Left cardiac atrium (tissue), 4 donors: ENCODE measurements at places on chromosomes 5 and 9. TPM values are rescaled to one million over a fixed set of nuclear protein-coding genes. Genes with fewer than 3 reads are reported as not detected.

DNA sequence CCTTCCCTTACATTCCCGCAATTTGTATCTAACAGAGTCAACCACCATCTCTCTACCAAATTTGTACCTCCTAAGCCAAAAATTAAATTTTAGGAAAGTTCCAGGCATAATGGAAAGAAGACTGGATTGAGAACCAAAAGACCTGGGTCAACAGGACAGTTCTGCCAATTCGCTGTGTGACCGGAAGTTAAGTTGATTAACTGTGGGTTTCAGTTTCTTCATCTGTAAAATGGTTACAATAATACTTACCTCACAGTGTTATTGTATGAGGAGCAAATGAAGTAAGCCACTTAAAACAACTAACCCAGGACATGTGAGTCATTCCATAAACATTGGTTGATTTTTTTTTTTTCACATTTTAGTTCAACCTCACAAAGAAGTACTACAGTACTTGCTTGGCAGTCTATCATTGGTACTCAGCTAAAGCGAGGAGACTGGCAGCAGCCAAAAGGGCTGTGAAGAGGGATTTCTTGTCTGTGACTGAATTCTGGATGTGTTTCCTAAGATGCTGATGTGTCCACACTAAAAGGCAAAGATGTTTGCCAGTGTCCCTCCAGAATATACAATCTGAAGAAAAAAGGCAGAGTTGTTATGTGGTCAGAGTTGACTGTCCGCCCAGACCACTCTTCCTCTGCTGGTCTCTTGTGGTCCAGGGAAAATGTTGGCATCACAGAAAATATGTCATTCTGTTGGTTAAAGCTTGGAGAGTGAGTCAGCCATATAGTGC lies 198.6 kb downstream of the TLE1 start:
- no peak for DNase-seq

DNA sequence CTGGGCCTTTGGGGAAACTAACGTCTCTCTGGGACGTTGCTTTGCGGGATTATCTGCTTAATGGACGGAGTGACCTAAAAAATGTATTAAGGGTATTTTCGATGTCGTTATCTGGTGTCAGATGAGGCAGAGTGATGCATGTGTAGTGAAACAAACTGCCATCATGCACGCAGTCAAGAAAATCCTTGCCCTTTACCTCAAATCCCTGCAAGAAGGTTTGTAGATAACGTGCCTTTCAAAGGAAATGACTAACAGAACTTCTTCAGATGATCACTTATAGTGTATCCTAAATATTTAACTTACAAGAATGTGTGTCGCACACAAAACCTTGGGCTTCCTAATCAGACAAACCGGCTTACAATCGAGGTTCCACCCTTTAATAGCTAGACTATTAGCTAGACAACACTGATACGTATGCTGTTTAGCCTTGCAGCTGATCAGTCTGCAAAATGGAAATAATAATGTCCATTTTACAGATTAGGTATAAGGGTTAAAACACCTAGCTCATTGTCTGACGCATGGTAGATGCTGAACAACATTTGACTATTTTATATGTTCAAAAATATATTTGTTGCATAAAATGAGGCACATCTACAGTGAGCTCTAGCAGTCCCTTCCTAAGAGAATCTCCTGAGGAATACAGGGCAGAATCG lies 541 bp upstream of the TBCA start:
- DNase-seq: no peak

C5orf52 gene
- total RNA-seq: not detected

DNA sequence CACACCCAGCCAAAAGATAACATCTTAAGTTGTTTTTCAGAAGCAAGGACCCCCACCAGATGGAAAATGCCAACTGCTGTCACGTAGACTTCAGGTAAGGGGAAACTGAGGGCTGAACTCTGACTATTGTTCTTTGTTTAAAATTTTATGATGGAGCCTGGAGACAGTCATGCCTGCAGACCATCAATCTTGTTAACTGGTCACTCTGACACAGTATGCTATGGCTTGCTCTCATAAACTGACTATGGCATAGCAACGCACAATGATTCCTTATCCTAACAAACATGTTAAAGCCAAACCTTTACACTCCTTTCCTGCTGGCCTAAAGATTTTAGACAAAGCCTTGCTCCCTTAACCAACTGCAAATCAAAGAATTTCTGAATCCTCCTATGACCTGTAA lies 43.6 kb upstream of the GOLM1 start:
- no peak for DNase-seq

NUP214 gene
- 29.0 TPM for total RNA-seq

- no peak for DNase-seq
Observed at GRCh38 chr9:109801484-109801883, 21.5 kb downstream of the PALM2AKAP2 start.

ZNF608 gene
- total RNA-seq: 21.8 TPM

DNA sequence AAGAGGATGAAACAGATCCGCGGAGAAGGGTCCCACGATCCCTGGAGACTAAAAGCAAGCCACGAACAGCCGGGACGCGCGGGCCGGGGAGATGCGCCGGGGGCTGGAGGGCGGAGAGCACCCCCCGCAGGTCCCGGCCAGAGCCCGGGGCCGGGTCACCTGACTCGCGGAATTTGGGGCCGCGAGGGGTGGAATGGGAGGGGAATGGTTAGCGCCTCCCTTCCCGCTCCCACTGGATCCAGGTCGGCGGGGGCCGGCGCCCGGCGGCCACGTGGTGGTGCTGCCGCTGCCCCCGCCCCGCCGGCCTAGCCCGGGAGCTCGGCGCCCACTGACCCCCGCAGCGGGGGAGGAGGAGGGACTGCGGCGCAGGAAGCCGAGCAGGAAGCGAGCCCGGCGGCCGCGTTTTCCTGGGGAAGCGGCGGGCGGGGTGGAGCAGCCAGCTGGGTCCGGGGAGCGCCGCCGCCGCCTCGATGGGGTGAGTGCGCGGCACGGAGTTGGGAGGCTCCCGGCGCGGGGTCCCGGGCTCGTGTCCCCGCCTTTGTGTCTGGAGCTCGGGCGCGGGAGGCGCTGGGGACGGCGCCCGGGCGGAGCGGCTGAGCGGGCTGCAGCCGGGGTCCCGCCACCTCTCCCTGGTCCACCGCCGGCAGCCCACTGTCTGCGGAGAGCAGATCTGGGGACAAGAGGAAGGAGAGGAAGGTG lies at the start of gene RAI14:
RAI14 (plus strand) TSS at position 328 of the 699 bp plus-strand sequence. CDS start 30,592 bp downstream, outside the sequence.
- DNase-seq: peak; percentile 88

DNA sequence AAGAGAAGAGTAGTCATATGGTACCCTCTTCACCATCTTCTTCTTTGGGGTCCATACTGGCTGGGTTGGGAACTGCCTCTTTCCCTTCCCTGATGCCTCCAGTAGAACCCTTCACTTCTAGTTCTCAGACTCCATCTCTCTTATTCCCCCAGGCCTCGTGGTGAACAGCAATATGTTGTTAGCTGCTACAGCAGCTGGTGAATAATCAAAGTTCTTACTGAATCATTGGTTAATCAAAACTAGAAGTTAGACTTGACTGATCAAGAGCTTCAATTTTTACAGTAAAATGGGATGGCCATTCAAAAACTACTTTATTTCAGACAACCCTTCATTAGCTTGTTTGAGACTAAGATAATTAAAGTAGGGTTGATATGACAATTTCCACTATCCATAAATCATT lies 190.9 kb upstream of the GNA14 start:
- no peak for DNase-seq

DNA sequence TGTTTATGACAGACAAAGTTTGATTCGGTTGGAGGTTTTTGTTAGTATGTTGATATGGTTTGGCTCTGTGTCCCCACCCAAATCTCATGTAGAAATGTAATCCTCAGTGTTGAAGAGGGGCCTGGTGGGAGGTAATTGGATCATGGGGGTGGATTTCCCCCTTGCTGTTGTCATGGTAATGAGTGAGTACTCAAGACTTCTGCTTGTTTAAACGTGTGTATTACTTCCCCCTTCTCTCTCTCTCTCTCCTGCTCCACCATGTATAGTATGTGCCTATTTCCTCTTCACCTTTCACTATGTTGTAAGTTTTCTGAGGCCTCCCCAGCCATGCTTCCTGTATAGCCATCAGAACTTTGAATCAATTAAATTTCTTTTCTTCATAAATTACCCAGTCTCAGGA lies 415.1 kb downstream of the HCN1 start:
- no peak for DNase-seq

- DNase-seq: no peak
Observed at GRCh38 chr9:33289496-33289895, 820 bp upstream of the NFX1 start.

DNA sequence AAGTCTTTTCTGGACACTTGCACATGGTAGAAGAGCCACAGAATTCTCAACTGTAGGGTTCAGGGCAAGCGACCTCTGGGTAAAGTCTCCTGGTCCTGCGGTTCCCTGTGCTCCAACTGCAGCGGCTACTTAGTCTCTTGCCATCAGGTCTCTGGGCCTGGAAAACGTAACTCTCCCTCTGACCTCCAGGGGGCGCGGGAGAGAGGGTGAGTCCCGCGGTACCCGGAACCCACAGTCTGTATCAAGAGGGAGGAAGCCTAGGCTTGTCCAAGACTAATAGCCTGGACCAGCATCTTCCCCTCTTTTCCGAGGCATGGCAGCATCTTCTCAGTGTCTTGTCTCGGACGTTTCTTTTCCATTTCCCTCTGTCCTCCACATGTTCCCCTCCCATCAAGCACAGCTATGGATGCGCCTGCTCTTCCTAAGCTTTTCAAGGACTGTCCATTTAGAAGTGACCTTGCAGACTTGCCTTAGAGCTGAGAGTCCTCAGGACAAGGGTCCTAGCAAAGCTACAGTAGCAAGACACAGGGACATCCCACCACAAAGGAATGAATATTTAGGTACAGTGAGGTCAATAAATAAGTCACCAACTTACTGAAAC lies 59.3 kb downstream of the FSTL4 start:
- peak; percentile 56 for DNase-seq

SHISAL2B gene
- total RNA-seq: not detected

GRCh38 chr5:96687812-96688453 lies 25.8 kb downstream of the CAST start:
- no peak for DNase-seq

GRCh38 chr5:53240661-53241060 lies 131.1 kb upstream of the MOCS2 start:
- DNase-seq: no peak

DNA sequence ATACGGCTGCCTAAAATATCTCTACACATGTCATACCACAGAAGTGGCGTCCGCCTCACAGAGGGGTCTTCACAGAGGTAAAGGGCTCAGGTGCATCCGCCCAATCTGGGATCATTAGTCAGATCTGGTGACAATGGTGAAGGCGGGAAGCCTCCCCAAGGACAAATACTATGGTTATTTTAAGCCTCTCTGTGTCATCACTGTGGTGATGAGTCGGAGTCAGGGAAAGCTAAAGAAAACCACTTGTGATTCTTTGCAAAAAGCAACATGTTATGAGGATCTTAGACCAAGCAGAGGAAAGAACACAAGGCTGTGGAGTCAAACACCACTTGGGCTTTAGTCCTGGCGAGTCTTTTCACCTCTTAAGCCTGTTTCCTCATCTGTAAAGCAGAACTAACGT lies 190.4 kb downstream of the DRD1 start:
- DNase-seq: no peak

DNA sequence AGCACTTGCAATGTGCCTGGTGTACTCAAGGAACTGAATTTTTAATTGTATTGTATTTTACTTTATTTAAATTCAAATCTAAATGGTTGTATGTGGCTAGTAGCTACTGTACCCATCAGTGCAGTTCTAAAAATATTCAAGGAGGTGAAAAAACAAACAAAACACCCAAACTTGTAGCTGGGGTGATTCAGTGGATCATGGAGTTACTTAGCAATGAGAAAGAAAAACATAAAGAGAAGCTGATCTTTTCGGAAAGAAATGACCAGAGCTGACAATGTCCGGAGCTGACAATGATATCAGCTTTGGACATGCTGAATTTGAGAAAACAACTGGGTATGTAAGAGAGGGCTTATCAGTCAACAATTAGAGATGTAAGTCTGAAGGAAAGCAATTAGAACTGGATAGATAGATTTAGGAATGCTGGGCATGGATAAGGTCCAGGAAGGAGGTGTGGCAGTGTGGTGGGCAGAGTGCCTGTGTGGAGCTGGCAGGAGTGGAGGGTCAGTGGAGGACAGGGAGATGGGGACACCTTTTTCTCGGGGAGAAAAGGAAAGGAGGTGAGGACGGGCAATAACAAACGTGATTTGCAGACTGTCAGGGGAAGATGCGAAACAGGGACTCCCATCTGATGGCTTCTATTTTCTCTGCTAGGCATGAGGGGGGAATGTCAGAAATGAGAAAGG lies 113.2 kb downstream of the DCP2 start:
- DNase-seq: no peak

HTR1A gene
- total RNA-seq: not detected

- DNase-seq: no peak
Observed at GRCh38 chr5:142202282-142202681, 93.7 kb downstream of the NDFIP1 start.

GRCh38 chr5:122858451-122858850 lies 13.0 kb downstream of the SNX24 start:
- no peak for DNase-seq

DNA sequence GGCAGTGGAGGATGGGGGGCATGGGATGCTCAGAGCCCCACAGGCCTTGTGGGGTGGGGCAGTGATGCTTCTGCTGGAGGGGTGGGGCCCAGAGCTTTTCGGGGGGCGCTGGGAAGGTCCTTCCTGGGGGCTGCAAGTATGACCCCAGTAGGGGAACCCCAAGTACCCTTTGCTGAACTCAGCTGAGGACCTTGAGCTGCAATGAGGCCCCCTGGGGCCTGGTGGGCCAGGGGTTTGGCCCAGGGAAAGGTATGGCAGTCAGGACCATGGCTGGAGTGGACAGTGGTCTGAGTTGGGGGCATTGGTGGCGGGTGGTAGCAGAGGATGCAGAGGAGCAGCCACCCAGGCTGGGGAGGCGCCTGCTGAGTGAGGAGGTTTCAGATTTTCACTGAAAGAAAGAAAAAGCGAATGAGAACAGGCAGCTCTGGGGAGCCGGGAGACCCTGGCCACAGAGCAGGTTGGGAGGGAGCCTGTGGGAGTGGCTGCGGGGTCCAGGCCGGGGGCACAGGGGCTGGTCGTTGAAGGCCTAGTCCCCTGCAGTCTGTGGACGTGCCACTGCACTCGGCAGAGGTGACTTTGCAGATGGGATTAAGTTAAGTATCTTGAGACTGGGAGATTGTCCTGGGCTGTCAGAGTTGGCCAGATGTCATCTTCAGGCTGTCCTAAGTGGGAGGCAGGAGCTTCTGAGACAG lies 19.2 kb downstream of the WNK2 start:
- DNase-seq: peak; percentile 15

DNA sequence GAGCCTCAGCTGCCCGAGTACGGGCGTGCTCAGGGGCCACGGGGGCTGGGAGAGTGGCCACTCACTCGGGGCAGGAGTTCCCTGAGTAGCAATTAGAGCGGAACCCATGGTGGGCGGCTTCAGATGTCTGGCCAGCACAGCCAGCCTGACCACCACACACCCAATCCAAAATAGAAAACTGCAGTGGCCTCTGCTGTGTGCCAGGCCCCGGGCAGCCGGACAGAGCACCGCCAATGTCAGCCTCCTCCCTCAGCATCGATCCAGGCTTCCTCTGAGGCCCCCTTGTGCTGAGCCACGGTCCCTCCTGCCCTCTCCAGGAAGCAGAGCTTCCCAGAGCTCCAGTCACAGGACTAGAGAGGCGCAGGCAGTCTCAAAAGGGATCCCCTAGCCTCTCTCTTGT lies 2.7 kb downstream of the ADAMTS2 start:
- peak; percentile 40 for DNase-seq

TMEM171 gene
- 0.21 TPM for total RNA-seq
